GM18507 (cell line): ENCODE measurements at places on chromosomes 12 and 14.

GRCh38 chr12:89733579-89734201, 25.1 kb upstream of the ATP2B1 start:
- no peak for DNase-seq

- no peak for DNase-seq
Observed at GRCh38 chr12:123269395-123269892, 2.2 kb downstream of the CDK2AP1 start.

- DNase-seq: no peak
Observed at GRCh38 chr14:105500036-105500725, 9.1 kb downstream of the TEDC1 start.

- DNase-seq: no peak
Observed at GRCh38 chr12:47141459-47141858, 61.7 kb upstream of the AMIGO2 start.

DNA sequence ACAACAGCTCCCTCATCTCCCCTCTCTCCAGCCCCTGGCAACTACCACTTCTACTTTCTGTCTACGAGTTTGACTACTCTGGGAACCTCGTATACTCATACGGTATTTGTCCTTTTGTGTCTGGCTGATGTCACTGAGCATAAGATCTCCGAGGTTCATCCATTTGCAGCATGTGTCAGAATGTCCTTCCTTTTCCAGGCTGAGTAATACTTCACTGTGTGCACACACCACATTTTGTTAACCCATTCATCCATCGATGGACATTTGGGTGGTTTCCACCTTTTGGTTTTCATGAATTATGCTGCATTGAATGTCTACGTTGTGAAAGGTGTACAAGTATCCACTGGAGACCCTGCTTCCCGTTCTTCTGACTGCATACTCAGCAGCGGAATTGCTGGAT, 24.1 kb upstream of the DLK1 start:
- no peak for DNase-seq

GRCh38 chr14:31207287-31207754, 272 bp downstream of the HECTD1 start:
- no peak for DNase-seq

DNA sequence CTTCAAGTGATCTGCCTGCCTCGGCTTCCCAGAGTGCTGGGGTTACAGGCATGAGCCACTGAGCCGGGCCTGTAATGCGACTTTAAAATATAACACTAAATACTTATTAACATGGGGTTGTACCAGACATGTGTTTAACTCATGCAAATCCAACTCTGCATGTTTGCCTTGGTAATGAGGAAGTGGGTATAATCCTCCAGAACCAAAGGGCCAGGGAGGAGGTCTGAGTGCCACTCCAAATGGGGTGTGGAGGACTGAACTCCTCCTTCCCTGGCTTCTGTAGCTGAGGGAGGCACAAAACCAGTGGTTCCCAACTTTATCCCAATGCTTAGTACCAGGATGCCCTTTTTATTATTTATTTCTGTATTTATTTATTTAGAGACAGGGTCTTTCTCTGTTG, 61.6 kb upstream of the MED13L start:
- no peak for DNase-seq

GRCh38 chr12:65157091-65157490, 12.3 kb upstream of the LEMD3 start:
- DNase-seq: no peak

DNA sequence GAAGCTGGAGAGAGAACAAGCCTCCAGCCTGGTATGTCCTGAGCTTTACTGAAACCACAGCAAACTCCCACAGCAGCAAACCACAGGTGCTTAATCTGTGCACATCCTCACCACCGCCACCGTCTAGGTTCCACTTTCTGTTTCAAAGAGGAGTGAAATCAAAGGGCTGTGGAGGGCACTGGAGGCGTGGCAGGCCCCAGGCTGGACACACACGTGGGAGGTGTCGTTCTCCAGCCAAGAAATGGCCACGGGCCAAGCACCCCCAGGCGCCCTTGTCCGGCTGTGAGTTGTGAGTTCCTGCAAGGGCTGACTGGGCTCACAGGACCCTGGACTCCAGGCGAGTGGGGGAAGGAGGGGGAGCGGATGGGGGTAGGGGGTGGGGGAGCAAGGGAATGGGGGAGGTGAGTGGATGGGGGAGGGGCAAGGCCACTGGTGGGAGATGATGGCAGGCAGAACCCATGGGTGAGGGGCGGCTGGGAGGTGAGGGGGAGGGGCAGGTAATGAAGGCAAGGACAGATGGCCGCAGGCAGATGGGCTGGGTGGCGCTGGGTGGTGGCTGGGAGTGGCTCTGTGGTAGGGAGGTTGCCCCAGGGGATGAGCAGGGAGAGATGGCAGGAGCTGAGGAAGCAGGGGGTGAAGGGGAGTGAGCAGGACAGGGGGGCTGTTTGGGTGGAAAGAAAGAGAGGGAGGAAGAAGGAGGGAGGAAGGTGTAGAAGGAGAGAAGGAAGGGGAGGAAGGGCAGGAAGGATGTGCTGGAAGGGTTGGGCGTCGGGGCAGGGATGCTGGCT, 86.7 kb downstream of the NCOR2 start:
- peak; percentile 77 for DNase-seq

- DNase-seq: peak; percentile 55
Observed at GRCh38 chr12:188910-189621, 24.9 kb downstream of the SLC6A12 start.

GRCh38 chr14:31541702-31542101, 19.5 kb upstream of the NUBPL start:
- no peak for DNase-seq

DNA sequence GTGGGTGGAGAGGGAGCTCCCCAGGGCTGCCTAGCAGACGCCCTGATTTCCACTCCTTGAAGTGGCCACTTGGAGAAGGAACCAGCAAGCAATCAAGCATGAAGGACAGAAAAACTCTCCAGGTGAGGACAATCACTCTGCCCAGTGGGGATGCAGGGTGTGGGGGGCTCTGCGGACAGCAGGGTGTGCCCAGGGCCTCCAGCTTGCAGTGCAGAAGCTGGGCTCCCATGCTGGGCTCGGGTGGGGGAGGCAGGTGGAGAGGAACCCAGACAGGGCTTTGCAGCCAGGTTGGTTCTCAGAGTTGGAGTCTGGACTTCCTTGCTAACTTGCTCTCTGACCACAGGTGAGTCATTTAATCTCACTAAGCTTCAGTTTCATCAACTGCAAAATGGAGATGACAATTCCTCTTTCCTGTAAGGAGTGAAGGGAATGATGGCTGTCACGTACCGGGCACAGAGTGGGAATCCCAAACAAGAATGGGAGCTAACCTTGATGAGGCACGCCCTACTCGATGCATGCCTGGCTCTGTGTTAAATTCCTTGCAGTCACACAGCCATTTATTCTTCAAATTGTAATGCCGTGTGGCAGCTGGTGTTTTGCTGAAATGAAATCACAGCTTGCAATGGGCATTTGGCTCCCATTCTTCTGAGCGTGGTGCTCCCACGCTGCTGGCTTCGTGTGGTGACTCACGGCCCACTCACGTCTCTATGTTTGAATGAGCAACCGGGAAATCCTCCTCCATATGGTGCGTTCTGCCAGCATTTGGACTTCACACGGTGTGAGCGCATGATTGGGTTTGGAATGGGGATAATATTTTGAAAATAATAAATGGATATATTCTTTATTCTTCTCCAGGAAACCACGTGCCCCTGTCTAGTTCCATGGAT, 75.2 kb downstream of the PRIMA1 start:
- DNase-seq: no peak

GRCh38 chr12:50200552-50201273, 33.5 kb upstream of the CERS5 start:
- no peak for DNase-seq

DNA sequence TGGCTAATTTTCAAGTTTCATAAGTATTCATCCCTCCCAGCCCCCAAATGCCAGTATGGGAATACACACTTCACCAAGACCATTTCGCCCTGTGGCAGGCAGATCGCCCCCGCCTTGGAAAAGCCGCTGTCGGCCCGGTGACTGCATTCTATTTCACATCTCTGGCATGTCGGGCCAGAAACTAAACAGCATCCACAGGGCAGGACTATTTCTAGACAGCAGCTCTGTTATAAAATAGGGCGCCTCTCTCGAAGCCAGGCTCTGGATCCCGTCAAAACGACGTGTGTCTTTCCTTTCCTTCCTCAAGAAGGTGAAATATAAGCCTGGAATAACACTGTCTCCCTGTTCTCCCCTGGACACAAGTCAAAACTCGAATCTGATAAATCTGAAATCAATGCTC, 56.8 kb downstream of the GSC start:
- no peak for DNase-seq

DNA sequence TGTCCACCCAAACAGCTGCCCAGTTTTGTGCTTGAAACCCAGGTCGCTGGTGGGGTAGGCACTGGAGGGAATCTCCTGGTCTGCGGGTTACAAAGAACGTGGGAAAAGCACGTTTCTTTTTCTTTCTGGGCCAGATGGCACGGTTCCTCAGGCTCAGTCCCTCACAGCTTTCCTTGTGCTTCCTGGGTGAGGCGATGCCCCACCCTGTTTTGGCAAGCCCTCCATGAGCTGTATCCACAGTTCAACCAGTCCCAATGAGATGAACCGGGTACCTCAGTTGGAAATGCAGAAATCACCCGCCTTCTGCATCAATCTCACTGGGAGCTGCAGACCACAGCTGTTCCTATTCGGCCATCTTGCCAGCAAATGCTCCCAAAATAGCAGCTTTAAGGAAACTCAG, 51.4 kb upstream of the TMTC2 start:
- no peak for DNase-seq

DNA sequence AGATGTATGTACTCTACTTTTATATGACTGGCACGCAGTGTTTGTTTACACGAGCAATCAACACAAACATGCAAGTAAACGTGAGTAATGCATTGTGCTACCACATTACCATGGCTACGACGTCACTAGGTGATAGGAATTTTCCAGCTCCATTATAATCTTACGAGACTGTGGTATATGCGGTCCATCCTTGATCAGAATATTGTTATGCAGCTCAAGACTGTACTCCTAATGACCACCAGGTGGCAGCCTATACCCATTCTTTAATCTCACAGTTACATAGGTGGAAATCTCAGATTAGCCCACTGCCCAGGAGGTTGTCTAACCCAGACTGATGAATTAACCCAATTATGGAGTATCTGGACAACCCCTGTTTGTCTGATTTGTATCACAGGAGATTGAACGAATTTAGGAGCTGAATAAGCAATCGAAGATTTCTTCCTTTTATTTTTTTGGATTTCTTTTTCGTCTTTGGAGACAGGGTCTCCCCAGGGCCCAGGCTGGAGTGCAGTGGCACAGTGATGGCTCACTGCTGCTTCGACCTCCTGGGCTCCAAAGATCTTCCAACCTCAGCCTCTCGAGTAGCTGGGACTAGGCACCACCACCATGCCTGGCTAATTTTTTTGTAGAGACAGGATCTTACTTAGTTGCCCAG, 8.7 kb upstream of the TESPA1 start:
- peak; percentile 49 for DNase-seq

DNA sequence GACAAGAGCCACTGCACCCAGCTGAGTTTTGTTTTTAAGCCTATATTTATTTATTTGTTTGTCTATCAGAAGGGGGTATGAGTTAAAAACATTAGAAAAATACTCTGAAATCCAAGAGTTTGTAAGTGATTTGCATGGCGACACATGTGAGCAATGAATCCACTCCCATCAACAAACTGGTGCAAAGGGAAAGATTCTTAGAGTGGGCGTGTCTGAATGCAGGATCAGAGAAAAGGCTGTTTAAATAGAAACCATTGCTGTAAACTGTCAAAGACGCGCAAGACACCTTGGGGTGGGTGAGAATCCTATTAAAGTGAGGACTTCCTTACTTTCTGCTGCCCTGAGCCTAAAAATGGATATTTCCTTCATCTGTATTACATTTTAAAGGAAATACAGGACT, 51.9 kb downstream of the ZFYVE26 start:
- DNase-seq: no peak

GRCh38 chr14:69980457-69981425, 101.5 kb downstream of the SMOC1 start:
- DNase-seq: no peak

GRCh38 chr12:26782372-26783130, 50.4 kb downstream of the ITPR2 start:
- no peak for DNase-seq

DNA sequence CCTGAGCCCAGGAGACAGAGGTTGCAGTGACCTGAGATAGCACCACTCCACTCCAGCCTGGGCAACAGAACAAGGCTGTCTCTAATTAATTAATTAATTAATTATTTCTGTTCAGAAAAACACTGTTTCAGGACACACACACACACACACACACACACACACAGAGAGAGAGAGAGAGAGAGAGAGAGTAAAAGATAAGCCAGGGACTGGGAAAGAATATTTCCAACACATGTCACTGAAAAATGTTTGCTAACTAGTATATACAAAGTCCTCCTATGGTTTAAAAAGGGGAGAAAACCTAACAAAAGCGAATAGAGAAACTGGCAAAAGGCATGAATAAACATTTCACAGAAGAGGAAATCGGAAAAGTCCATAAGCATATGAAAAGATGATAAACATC, 18.1 kb upstream of the LRIG3 start:
- no peak for DNase-seq

DNA sequence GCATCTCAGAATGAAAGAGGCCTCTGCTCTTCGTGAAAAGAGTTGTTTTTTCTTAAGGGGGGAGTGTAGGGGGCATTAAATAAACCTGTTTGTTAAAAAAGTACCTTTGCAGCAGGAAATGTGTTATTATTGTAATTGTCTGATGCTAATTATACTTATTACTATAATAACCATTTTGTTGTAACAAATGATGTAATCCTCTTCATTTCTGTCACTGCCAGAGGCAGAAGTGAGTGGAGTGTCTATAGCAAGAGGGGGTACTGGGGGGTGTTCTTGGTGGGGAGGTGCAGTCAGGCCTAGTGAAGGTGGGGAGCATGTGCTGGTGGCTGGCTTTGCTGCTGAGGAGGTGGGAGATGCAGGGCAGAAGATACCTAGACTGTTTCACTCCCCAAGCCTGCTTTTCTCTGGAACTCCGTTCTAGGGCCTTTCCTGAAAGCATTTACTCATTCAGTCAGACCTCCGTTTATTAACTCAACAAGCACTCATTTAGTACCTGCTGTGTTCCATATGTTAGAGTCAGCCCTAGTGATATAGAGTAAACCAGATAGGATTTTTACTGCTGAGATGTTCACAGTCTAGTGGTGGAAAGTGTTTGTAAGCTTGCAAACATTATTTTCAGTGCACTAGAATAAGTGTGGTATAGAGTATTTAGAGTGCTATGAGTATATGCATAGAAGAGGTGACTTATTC, 77.5 kb upstream of the CISTR start:
- no peak for DNase-seq
